Anterior cingulate cortex (tissue), 58 donors: ENCODE measurements at places on chromosomes 7 and 10.

DNA sequence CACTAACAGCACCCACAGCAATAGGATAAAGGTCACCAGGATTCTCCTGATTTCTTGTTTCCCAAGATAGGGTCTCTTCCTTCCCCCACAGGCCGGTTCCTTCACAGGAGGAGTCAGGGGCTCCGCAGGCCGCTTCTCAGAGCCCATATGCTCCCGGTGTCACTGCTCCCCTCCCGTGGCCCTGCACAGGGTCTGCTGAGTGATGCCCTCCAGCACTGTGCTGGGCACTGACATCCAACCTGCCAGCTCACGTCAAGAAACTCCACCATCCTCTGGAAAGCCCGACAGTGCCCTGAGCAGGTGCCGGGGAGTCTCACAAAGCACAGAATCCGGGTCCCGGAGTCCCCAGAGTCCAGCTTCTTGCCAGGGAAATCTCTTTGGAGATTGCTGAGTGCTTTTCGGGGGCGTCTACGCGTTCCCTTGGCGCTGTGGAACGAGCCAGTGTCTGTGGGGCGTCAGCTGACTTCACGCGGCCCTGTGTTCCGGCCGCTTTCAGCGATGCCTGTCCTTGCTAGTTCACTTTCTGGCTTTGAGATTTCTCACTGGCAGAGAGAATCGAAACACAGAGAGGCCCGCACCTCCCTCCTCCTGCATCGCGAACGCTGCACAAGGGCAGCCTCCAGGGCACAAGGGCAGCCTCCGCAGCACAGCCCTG is 567.5 kb downstream of the DNAJB6 start:
- DNase-seq, result no peak

- DNase-seq, result no peak
These were observed 637.0 kb downstream of the ZNF716 start for GRCh38 chr7:58086871-58087535.

- DNase-seq, result no peak
These were observed 468.6 kb upstream of the ZMIZ1 start for GRCh38 chr10:78600121-78600665.

DNA sequence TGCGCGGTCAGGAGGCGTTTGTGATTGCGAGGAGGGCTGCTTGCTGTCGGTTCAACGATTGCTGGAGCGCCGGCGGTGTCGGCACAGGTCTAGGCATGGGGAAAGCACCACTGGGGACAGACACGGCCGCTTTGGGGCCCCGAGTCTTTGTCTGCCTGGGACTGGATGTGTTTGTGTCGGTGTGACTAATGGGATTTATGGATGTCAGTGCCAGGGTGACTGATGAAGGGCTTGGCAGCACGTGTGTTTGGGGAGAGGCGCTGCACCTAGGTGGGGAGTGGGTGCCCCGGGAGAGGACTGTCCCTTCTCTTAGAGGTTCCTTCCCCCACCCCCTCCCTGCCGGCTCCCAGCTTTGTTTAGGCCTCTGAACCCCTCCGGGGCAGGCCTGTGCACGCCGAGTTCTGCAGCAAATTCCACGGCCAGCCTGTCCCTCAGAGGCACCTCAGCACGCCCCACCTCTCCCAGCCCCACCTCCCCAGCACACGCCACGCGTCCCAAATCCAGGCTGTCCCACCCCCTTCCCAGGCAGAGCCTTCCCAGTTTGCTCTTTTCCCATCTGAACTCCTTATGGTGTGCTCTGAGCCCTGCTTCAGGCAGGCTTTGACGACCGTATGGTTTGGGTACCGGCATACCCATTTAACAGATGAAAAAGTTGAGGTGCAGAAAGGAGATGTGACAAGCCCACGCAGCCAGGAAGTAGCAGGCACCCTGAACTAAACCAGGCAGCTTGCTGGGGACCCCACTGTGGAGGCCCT is 6.4 kb upstream of the TNRC18 start:
- no peak for DNase-seq

DNA sequence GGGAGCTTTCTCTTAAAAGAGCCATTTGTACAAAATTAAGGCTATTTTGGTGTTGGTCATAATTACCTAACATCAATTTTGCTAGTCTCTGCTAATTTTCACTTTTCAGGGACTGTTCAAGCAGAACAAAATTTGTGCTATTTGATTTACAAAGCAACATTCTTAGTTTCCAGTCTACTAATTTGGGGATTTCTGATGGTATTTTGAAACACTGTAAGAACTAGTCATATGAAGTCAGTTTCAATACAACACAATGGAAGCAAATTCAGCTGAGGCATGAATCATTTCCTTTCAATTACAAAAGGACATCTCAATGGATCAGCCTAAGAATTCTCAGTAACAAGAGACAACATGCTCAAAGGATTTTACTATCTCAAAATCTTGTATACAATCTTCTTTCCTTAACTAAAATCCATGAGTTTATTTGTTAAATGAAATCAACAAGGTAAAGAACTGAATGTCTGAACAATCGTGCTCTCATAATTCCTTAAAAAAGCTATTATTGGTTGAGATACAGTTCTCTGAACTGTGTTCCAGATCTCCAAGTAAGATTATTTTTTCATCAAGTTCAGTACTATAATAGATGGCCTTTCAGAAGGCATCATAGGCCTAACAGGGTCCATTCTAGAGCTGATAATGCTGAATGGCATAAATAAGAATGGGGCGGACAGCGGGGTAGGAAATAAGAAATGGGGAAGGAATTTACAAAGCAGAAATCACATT is 144.6 kb downstream of the NRCAM start:
- no peak for DNase-seq

- no peak for DNase-seq
These were observed 391.1 kb downstream of the RPS24 start for GRCh38 chr10:78424723-78425122.

- no peak for DNase-seq
These were observed 17.0 kb downstream of the PKD1L1 start for GRCh38 chr7:47931005-47932004.

DNA sequence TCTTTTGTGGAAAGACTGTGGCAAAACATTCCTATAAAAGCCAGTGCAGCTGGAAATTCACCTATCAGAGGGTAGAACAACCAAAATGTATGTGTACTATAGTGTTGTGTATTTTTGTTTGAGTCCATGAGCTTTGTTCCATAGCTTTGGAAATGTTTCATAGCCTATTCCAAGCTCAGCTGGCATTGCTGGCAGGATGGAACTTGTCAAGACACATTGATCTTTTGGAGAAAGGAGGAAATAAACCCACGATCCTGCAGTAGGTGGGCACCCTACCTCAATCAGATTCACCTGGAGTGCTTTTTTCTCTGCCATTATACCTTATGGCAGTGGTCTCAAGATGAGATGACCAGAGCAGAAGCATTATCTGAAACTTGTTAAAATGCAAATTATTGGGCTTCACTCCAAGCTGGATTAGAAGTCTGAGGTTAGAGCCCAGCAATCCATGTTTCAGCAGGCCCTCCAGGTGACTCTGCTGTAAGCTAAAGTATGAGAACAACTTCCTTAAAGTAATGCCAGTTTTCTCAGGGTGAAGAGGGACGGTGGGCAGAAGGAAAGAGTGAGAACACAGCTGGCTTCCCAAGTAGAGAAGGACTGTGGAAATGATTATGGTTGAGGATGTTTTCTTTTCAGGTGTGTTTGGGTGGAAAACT is 30.3 kb upstream of the CDK1 start:
- no peak for DNase-seq

DNA sequence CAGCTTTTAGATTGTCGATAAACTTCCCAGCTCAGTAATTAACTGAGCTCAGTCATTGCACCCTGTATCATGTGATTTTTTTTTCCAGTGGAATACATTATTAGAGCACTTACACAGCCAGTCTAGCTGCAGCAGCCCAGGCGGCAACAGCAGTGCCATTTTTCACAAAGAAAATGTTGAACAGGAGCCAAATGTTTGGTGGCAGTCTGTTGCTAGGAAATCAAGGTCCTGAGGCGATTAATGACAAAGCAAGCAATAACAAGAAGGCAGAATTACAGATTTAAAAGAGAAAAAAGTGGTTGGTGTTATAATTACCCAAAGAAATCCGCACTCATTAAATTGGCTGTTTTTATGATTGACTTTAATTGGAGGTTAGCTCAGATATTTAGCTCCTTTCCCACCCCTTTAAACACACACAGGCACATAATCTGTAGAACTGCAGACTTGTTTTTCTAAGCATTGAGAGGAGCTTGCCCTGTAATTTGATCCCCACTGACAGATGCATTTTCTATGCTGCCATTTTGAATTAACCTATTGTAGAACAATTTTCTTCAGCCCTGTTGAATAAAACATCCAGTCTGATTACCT is 267.4 kb downstream of the ADK start:
- peak; percentile 34 for DNase-seq

DNA sequence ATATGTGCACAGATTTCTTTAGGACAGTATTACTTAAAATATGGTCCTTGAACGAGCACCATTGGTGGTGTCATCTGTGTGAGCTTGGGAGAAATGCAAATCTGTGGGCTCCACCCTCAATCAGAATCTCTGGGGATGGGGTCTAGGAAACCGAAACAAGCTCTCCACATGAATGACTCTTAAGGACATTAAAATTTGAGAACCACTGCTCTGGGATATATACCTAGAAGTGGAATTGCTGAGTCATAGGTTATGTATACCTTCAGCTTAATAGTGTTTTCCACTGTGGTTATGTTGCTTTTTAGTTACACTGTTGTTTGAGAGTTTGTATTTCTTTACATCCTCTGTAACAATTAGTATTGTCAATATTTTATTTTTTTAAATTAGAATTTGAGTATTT is 24.0 kb downstream of the ZNRF2 start:
- no peak for DNase-seq

DNA sequence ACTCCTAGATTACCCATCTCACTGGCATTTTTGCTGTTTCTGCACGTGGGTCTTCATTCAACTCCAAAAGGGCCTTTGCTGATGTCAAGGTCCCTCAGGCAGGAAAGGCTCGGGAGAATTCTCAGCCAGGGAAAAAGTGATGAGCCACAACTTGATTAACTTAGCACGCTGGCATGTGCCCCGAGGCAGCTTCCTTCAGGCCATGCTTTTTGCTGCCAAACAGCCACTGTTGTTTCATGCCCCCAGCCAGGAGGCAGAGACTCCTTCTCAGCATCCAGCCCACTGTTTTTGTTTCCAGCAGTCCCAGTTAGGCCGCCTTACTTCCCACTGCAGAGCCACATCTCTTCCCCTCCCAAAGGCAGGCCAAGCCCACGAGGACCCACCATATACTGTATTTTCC is 266.5 kb upstream of the YAE1 start:
- no peak for DNase-seq

GRCh38 chr7:1290026-1290678 is 57.5 kb downstream of the UNCX start:
- peak; percentile 47 for DNase-seq

- DNase-seq, result no peak
These were observed 8.7 kb upstream of the LRRTM3 start for GRCh38 chr10:66917104-66917503.

- DNase-seq, result no peak
These were observed 18.8 kb downstream of the NEBL start for GRCh38 chr10:20877986-20878983.

- no peak for DNase-seq
These were observed 21.7 kb downstream of the RNF32 start for GRCh38 chr7:156662277-156662676.

DNA sequence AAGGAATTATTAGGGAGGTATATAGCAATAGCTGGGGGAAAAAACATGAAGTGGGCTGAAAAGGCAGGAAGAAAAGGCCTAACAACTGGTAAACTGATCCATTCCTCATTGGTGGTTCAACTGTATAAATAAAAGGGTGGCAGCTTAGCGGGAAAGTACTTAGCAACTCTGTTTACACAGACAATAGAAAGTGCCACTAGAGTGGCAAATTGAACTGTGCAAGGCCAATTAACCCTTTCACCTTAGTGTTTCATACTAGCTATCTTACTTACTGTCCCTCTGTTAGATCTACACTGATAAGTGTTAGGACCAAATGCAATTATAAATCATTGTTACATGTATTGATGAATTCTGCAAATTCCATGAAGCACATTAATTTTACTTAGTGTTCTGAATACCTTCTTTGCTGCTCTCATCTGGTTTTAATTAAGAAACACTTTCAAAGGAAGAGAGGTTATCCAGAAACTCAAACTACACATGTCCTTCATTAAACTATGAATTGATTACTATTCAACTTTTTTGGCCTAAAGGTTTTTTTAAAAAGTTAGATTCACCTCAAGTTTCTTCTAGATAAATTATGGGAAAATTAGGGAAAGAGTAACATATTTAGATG is 28.0 kb downstream of the DNAJC1 start:
- DNase-seq, result no peak

DNA sequence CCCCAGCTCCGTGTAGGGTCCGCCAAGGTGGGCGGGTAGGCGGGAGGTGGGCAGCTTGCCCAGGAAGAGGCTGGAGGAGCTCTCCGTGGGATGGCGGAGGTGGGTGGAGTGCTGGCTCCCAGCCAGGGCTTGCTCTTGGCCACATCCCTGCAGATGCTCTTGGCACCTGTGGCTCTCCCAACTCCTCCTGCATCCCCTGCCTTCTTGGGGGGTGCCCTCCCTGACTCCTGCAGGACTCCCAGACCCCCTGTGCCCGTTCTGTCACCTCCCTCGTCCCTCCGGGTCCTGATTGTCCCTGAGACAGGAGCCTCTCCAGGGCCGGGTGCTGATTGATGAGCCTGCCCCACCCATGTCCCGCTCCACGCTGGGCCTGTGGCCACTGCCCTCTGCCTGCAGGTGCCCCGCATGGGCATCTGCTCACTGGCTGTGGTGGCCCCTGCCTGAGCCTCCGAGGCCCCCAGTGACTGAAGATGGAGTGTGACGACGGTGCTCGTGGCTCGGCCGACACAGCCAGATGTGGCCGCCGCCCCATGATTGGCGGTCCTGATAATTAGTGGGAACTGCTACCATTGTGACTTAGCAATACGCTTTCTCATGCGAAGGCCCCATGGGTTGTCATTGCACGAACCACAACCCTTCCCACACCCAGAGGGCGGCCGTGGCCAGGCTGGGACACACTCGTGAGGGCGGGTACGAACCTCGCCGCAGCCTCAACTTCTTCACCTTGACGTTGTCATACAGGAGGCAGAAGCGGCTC is 23.6 kb downstream of the CFAP46 start:
- DNase-seq, result no peak

GRCh38 chr10:76902949-76903348 is 734.7 kb downstream of the KCNMA1 start:
- DNase-seq, result no peak

DNA sequence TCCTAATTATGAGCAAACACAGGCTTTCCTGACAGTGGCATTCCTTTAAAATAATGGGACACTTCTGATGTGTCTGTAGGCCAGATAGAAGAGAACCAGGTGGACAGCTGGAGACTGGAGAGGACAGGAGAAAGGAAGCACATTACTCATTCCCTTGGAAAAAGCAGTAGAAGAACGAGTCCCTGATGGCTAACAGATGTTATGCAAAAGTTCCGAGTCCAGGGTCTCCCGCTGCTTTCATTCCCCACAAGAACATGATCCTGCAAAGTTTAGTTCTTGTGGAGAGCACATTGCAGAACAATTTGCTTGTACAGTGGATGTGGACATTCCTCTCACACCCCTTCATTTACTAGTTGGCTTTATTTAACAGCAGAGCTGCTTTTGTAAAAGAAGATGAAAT is 137.6 kb downstream of the GPAM start:
- no peak for DNase-seq

- no peak for DNase-seq
These were observed 552.7 kb downstream of the DNAJB6 start for GRCh38 chr7:157889480-157889879.
